A172 (cell line): ENCODE measurements at places on chromosomes 16 and 17. TPM values are rescaled to one million over a fixed set of nuclear protein-coding genes. Genes with fewer than 3 reads are reported as not detected.

DNA sequence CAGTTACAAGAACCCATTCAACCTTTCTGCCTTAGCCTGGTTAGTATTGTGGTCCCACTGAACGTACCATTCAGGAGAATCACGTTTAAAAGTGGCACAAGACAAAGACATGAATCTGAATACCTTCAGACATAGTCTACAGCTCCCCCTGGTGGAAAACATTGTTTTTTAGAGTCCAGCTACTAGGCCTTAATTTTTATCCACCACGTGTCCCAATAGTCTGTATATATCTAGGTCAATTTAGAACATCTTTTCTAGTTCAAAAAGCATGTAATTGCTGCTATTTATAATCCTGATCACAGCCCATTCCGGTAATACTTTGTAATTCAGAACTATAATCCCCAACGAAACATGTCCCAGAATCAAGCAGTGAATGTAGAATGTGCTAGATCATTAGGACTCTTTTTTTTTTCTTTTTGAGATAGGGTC is 13.7 kb upstream of the GUCY2D start:
- DNase-seq: peak; percentile 85

- no peak for DNase-seq
These were observed 25.4 kb downstream of the CMTM3 start for GRCh38 chr16:66629856-66630255.

GLIS2 gene
- 3.2 and 5.7 TPM in 2 replicates for total RNA-seq

DPEP1 gene
- total RNA-seq: 0.43 and 1.2 TPM in 2 replicates

JPH3 gene
- total RNA-seq: 9.1 and 12.0 TPM in 2 replicates

GRCh38 chr16:29686740-29687332 is 7.9 kb downstream of the QPRT start:
- no peak for DNase-seq

- DNase-seq: peak; percentile 67
These were observed at the start of gene ZG16B for GRCh38 chr16:2829501-2830354. Gene ZG16B, plus strand, starts transcription at chr16:2830303. Its CDS starts 139 bp downstream, at chr16:2830442.

GRCh38 chr17:53894591-53894990 is 71.9 kb downstream of the KIF2B start:
- no peak for DNase-seq

DNA sequence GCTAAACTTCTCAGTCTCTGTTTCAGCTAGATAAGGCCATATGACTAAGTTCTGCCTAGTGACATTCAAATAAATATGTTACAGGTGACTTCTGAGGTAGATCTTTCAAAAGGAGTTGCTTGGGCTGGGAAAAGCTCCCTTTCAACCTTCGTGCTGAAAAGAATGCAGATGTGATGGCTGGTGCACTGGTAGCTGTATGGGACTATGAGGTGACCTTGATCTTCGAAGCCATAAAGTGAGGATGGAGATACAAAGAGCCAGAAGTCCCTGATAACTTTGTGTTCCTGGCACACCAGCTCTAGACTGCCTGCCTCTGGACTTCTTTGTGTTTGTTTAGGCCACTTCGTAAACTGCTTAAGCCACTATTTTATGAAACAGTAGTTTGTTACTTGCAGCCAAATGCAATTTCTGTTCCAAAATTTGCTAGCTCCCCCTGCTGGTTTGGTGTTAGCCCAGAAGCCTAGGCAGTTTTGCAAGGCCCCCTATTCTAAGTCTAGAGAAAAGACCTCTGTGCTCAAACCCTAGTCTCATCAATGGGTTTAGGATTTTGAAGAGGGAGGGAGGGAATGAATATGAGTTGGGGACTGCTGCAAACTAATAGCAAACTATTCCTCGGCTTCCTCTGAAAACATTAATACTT is 23.3 kb upstream of the ERCC4 start:
- DNase-seq: no peak

- no peak for DNase-seq
These were observed 56.9 kb upstream of the HAS3 start for GRCh38 chr16:69048328-69049120.

CFAP119 gene
- total RNA-seq: 6.5 and 10.5 TPM in 2 replicates

GRCh38 chr17:64732336-64733006 is 70.4 kb upstream of the SMURF2 start:
- DNase-seq: peak; percentile 91

DNA sequence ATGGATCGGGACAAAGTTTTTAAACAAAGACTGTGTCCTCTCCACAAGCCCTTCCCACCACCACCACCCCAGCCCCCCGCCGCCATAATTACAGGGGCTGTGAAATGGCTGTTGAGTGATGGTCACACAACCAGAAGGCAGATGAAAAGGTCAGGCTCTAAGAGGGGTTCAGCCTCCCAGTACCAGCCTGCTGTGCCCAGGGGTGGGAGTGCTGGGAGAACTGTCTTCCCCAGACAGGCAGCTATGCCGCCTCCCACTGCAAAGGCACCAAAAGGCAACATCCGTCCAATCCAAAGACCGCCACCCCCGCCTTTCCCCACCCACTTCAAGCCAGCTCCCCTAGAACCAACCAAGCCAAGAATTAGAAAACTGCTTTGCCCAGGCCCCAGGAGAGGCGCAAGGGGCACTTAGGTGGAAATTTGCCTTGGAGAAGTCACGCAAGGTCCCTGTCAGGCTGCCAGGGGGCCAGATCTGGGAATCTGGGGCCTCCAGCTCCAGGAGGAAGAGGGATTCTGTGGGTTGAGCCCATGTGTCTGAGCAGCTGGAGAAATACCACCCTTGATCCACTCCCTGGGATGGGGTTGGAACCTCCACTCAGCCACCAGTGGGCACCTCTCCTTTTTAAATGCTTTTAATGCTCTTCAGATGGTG is 14.4 kb downstream of the CARHSP1 start:
- DNase-seq: no peak

FKBP10 gene
- 131 and 139 TPM in 2 replicates for total RNA-seq

DNA sequence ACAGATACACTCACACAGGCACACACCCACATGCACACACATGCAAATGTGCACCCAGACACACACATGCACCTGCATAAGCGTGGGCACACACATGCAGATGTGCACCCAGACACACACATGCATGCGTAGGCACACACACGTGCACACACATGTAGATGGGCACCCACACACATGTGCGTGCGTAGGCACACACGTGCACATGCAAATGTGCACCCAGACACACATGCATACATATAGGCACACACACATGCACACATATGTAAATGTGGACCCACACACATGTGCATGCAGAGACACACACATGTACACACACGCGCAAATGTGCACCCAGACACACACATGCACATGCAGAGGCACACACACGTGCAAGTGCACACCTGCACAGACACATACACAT is 60.3 kb downstream of the MRM1 start:
- no peak for DNase-seq

DNA sequence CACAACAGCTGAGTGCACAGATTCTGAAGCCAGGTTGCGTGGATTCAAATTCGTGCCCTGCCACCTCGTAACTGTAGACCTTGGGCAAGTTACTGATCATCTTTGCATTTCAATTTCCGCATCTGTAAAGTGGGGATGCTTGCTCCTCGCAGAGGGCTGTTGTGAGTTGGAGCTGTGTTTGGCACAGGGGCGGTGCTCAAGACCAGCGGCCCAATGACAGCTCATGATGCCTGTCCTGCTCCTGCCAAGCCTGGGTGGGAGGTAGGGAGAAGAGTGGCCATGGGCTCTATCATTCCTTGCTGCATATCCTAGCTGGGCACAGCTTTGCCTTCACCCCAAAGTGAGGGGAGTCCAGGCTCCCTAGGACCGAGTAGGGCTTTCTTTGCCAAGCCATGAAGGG is 12.6 kb downstream of the NXPH3 start:
- DNase-seq: no peak

DNA sequence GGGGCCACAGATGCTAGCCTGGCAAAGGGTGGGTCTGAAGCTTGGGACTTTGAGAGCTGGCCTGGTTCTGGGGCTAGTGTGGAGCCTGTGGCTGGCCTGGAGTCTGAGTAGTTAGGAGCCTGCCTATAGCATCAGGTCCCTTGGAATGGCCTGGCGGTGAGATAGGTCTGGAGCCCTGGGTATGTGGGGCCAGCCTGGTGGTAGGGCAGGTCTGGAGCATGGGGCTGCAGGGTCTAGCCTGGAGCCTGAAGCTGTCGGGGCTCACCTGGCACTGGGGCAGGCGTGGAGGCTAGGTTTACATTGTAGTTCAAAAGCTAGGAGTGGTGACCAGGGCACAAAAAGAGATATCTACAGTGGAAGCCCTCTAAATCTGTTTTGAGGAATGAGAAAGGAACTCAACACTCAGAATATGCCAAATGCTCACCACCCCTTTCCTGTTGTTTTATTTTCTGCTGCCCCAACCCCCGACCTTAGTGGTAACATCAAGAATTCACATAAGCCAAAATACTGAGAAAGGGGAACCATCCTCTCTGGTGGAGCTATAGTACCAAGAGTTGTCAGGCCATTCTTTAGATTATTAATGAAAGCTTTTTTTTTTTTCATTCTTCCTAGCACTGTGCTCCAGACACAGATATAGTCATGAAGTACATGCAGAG is 100.3 kb downstream of the TANC2 start:
- no peak for DNase-seq

GRCh38 chr16:87028481-87029320 is 288.5 kb downstream of the C16orf95 start:
- DNase-seq: no peak

SHISA6 gene
- not detected in 2 replicates for total RNA-seq

GRCh38 chr16:17404941-17405689 is 65.6 kb downstream of the XYLT1 start:
- DNase-seq: no peak

- no peak for DNase-seq
These were observed 197.0 kb downstream of the AXIN2 start for GRCh38 chr17:65364438-65364837.

GRCh38 chr17:52110923-52111581 is 47.5 kb downstream of the CA10 start:
- DNase-seq: no peak

FSCN2 gene
- total RNA-seq: 0.81 and 1.7 TPM in 2 replicates

DNA sequence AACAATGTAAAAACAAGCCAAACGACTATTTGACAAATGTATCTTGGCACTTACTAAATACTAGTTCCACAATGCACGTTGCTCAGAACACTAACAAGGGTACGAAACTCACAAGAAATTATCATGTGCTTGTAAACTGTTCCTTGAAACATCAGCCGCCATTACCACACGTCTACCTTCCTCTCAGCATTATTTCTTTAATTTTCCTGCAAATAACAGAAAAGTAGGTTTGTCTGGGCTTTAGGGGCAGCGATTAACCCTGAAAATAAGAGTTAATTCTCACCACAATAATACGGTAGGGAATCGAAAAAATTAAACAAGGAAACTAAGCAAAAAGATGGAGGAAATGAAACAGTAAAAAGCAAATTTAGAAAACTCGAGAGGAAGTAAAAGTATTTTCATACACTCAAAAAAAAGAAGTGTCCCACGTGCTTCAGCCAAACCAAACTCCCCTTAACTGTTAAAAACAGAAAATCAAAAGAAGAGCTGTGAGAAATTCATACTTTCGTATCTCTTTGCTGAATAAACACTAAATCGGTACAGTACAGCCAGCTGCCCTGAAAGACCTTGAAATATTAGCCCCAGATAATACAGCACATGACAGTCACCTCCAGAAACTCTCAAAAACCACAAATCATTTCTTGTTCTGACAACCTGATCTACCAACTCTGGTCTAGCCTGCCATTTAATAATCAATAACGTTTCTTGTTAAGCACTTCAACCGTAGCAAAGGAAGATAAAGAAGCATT is 1.2 kb downstream of the ARHGAP17 start:
- no peak for DNase-seq
